ENCODE measurements at places on chromosomes 13 and 19.
A peak's percentile ranks its signal among the peaks of the same experiment; 100 is the strongest.

- peak; percentile 32 for DNase-seq
Measured at GRCh38 chr13:93857126-93857525, 622.4 kb downstream of the DCT start.

- no peak for DNase-seq
Measured at GRCh38 chr19:15769586-15769985, 17.9 kb upstream of the OR10H5 start.

GRCh38 chr13:20499986-20500385 is 25.7 kb downstream of the CRYL1 start:
- DNase-seq: no peak

DNA sequence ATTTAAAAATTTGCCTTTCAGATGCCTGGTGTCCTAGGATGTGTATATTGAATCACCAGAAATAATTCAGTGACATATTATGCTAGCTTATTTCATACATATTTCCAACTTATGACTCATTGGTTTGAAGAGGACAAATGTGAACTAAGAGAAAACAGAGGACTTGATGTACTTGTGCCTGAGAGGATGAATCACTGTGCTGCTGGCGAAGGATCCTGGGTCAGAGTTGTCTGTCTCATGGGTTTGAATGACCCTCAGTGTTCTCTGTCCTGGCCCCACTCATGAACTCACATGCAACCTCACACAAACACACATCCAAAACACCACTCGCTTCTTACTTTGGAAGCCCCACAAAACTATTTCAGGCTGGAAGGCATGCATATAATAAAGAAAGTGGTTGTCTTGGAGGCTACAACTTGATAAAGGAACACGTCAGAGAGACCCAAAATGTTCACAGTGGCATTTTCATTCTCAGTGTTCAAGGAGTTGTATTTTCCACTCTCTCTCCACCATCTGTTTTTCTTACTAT is 129.0 kb upstream of the SPRY2 start:
- peak; percentile 66 for DNase-seq

DNA sequence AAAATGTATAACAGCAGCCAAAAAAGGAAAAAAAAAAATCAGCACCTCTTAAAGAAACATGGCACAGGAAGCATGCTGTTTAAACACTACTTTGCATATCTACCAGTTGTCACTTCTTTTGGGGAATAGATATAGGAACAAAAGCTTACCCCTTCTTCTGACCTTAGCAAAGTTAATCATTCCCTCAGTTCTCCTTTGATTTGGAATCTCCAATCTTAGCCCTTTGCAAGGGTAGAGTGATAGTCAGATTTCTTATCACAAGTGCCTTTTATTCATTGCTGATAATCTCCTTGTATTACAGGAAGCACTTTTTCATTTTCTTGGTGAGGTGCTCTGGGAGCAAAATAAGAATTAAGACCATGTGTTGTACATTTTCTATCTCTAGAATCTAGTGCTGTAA is 1327.6 kb downstream of the OLFM4 start:
- DNase-seq: no peak

- peak; percentile 61 for DNase-seq
Measured at GRCh38 chr13:20495087-20496023, 30.3 kb downstream of the CRYL1 start.

- DNase-seq: no peak
Measured at GRCh38 chr19:47658431-47659348, 49.8 kb downstream of the BICRA start.

- DNase-seq: peak; percentile 22
Measured at GRCh38 chr19:8161135-8161646, 11.8 kb upstream of the FBN3 start.

GRCh38 chr13:30338331-30338851 is 31.0 kb upstream of the KATNAL1 start:
- DNase-seq: peak; percentile 77

DNA sequence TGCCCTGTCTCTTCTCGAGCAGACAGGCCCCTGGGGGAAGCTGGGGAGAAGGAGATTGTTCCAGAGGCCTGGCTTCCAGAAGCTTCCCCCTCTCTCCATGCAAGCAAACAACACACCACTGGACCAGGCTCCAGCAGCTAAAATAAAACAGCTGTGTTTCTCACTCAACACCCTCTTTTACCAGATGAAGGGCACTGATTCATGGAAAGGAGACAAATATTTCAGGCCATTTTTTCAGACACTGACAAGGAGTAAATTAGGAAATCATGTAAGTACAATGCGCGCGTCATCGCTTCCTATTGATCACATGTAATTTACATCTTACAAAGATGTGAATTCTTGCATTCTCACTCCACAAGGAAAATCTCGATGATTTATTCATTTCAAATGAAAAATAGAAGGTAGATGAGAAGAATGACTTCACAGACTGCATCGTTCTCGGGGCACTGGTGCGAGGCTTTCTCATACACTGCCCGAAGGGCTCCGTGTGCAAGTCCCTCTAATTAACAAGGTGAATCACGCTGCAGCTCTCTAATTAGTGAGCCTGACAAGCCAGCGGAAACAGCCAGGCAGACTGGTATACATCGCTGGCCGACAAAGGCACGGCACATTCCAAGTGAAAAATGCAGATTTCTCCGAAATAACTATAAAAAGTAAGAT is 153.6 kb downstream of the KCTD15 start:
- DNase-seq: peak; percentile 4

DNA sequence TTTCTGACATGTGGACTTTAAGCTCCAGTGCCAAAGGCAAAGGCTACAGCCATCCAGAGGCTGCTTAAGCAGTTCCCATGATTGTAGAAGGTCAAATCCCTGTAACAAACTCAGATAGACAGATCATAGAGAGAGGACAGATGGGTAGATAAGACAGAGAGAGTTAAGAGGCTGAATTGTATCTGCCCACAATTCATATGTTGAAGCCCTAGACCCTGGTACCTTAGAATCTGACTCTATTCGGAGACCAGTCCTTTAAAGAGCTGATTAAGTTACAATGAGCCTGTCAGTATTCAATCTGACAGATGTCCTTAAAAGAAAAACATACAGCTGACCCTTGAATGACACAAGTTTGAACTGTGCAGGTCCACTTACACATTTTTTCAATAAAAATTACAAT is 115.2 kb downstream of the RAP2A start:
- no peak for DNase-seq

- DNase-seq: no peak
Measured at GRCh38 chr13:50141375-50141975, 126.2 kb downstream of the KCNRG start.

Measured in fibroblast of skin of right quadriceps (primary cell).